Stimulated activated CD4-positive, alpha-beta T cell treated with anti-CD3 and anti-CD28 coated beads, Interleukin-4, amount 100 ng/mL, for 4 hours (primary cell): ENCODE measurements at places on chromosomes 16 and 17.

DNA sequence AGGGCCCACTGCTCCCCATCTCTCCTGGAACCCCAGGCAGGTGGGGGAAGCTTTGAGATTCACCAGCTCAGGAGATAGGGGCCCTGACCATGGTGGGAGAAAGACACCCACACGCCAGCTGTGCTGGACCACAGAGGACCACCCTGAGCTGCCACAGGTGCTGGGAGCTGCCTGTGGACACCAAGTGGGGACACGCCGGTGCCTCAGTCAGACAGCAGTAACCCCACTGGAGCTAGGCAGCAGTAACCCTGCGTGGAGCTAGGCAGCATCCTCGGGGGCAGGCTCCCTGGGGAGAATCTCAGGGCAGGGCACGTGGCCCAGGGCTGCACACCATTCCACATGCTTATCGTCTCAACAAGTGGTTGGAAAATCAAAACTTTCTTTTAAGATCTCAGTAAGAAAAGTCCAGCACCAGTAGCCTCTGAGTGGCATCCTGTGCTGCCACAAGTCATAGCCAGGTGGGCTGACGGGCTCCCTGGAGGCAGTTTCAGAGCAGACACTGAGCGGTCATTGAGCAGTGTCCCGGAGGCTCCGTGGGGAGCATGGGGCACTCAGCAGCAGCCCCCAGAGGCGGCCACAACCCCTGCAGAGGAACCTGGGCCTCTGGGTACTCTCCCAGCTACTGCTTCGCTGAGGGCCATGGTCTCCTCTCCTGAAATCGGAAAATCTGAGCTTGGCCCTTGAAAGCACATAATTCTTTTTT, 8.0 kb upstream of the HEXD start:
- no peak for DNase-seq

- DNase-seq = peak; percentile 6
Measured at GRCh38 chr17:49365667-49366066, 3.6 kb upstream of the ZNF652 start.

- peak; percentile 80 for DNase-seq
Measured at GRCh38 chr17:38704606-38705522, at the start of gene MLLT6. MLLT6 (plus strand) TSS chr17:38705273; CDS start chr17:38705633, 360 bp downstream.

GRCh38 chr17:47889734-47890529, 6.1 kb upstream of the SP2 start:
- DNase-seq = peak; percentile 94

DNA sequence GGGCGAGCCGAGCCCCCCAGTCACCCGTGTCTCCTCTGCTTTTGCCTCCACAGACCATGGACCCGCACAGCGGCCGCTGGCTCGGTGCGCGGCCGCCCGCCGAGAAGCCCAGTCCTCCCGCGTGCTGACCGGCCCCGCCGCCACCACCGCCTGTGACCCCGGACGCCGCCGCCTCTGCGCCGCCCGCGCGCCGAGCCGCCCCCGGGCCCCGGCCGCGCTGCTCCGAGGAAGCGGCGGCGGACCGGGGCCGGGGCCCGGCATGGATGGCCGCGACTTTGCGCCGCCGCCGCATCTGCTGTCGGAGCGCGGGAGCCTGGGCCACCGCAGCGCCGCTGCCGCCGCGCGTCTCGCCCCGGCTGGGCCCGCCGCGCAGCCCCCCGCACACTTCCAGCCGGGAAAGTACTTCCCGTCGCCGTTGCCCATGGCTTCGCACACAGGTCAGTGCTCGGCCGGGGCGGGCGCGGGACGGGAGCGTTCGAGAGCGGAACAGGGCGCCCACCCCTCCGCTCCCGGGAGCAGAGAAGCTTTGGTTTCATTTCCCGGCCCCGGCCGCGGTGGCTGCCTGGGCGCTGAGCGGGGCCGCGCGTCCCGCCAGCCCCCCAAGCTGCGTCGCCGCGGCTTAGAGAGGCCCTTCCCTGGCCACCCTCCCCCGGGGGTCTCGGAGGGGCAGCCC, 4.4 kb downstream of the BAHCC1 start:
- DNase-seq = no peak

DNA sequence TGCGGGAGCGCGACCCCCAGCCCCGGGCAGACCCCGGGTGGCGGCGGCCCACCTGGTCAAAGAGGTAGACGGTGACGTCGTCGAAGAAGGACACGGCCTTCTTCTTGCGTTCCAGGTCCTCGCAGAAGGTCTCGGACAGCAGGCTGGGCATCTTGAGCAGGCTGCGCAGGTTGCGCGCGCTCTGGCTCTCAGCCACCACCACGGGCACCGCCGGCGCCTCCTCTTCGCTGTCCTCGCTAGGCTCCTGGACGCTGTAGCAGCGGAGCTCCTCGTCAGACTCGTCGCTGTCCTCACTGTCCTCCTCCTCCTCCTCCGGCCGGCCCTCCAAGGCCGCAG, 45.2 kb upstream of the PVALEF start:
- no peak for DNase-seq

GRCh38 chr16:89195521-89196171, 4.7 kb downstream of the SLC22A31 start:
- DNase-seq = no peak

GRCh38 chr17:49457564-49458535, 37.2 kb upstream of the NGFR start:
- DNase-seq = no peak

DNA sequence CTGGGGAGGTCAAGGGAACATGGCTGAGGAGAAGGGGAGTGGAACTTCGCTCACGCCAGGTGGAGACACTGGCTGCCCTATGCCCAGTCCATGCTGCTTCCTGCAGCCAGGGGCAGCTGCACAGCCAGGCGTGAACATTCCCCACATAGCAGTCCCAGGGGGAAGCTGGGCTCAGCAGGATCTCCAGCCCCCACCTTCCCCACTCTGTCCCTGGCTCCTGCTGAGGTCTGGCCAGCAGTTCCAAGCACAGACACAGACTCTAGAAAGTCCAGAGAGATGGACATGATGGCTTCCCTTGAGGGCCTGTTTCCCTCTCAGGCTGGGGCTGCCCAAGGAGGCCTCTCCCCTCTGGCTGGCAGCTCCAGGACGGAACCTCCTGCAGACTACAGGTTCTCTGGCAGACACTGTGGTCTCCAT, 9.3 kb downstream of the JUP start:
- DNase-seq = no peak

GRCh38 chr16:12405089-12405488, 398.6 kb downstream of the CPPED1 start:
- no peak for DNase-seq

- no peak for DNase-seq
Measured at GRCh38 chr16:80250381-80250780, 290.4 kb upstream of the DYNLRB2 start.

- no peak for DNase-seq
Measured at GRCh38 chr16:4460936-4461249, 13.5 kb downstream of the NMRAL1 start.

DNA sequence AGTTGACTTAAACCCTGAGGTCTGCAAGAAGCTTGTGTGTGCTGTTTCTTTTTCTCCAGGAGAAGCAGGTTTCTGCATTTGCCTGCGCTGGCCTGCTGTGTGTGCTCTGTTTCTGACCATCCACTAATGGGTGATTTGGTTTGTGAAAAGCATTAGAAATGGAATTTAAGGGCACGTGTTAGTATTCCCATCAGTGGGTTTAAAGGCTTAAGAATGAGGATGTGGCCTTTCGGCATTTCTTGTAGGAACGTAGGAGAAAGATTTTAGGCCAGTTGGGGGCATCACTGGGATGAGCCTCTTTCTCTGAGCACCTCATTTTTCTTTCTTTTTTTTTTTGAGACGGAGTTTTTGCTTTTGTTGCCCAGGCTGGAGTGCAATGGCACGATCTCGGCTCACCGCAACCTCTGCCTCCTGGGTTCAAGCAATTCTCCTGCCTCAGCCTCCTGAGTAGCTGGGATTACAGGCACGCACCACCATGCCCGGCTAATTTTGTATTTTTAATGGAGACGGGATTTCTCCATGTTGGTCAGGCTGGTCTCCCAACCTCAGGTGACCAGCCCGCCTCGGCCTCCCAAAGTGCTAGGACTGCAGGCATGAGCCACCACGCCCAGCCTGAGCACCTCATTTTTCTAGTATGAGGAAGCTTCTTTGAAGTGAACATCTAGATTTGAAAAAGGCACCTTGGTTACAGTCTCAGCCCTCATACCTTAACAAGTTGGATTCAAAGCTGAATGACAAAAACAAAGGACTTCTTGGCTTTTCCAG, 110.3 kb downstream of the BANP start:
- no peak for DNase-seq

GRCh38 chr16:72800524-72801161, 247.3 kb downstream of the ZFHX3 start:
- DNase-seq = no peak

- no peak for DNase-seq
Measured at GRCh38 chr17:78252701-78253635, 21.5 kb downstream of the TMEM235 start.

- DNase-seq = no peak
Measured at GRCh38 chr16:87027056-87027616, 290.1 kb downstream of the C16orf95 start.
